NT2/D1 (cell line): ENCODE measurements at places on chromosomes 5 and 9.

DNA sequence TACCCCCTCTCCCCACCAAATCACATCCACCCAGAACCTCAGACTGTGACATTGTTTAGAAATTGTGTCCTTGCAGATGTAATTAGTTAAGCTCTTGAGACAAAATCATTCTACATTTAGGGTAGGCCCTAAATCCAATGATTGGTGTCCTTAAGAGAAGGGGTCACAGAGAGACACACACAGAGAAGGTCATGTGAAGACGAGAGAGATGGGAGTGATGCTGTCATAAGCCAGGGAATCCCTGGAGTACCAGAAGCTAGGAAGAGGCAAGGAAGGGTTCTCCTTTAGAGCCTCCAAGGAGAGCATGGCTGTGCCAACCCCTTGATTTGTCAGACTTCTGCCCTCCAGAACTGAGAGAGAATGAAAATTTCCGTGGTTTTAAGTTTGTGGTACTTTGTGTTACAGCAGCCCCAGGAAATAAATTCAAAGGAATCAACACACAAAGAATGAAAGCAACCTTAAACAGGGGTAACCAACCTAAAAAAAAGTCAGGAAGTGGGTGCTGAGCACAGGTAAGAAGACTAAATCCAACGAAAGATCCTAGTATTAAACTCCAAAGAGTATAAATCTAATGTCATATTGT is 33.6 kb downstream of the TIMD4 start:
- DNase-seq: no peak

DNA sequence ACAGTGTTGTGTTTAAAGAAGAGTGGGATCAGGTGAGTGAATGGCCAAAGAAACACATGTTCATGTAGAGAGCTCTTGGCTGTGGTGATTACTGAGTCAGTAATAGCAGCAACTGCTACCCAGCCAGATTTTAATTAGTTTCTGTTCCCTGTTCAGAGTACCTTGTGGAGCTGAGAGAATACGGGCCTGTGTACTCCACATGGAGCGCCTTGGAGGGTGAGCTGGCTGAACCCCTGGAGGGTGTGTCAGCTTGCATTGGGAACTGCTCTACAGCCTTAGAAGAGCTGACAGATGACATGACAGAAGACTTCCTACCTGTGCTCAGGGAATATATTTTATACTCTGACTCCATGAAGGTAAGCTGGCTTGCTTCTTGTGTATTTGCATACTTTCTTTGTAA is 52.3 kb downstream of the SLC46A2 start:
- no peak for DNase-seq

- DNase-seq: no peak
Measured at GRCh38 chr5:64869419-64869818, 100.7 kb downstream of the CWC27 start.

- DNase-seq: no peak
Measured at GRCh38 chr5:76252437-76252836, 150.6 kb upstream of the IQGAP2 start.

- no peak for DNase-seq
Measured at GRCh38 chr5:157766902-157767301, 23.4 kb downstream of the LSM11 start.
